ENCODE measurements at places on chromosomes 7 and 10.

- DNase-seq = no peak
These were observed 4.8 kb downstream of the TBATA start for GRCh38 chr10:70780370-70780760.

GRCh38 chr10:122352817-122353525 is 21.5 kb upstream of the PLEKHA1 start:
- DNase-seq = no peak

DNA sequence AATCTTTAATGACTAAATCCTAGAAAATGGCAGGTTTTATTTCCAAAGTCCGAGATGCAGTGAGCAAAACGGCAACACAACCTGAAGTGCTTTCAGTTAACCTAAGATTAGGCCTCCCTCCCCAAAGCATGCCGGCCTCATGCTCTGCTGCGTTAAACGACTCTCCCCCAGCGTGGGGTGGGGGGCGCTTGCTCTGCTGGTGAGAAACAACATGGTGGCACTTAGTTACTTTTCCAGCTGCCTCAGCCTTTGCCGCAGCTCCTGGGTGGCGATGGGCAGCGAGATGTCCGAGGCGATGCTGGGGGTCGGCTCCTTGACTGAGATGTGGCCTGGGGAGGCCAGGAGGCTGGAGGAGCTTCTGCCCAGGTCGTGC is 36.7 kb upstream of the NCAPG2 start:
- no peak for DNase-seq

- DNase-seq = no peak
These were observed 56.0 kb upstream of the JAZF1 start for GRCh38 chr7:28236560-28236959.

DNA sequence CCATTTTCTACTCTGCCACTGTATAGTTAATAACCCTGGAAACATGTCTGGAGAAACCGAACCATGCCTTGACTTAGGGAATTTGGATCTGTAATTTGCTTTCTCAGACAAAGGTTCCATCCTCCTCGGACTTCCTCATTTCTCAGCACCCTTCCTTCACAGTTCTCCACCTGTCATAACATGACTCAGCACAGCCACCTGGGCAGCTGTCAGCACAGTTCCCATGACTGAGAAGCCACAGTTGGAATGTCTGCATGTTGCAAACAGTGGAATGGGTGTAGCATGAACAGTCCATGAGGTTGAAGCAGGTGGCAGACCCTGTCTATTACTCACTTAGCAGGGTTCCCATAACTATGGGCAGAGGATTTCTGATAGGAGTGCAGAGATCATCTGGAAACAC is 634 bp upstream of the OR9A4 start:
- no peak for DNase-seq

- DNase-seq = no peak
These were observed 218.3 kb downstream of the CRPPA start for GRCh38 chr7:16203065-16203464.
